ENCODE measurements at places on chromosomes 5 and 9.

DNA sequence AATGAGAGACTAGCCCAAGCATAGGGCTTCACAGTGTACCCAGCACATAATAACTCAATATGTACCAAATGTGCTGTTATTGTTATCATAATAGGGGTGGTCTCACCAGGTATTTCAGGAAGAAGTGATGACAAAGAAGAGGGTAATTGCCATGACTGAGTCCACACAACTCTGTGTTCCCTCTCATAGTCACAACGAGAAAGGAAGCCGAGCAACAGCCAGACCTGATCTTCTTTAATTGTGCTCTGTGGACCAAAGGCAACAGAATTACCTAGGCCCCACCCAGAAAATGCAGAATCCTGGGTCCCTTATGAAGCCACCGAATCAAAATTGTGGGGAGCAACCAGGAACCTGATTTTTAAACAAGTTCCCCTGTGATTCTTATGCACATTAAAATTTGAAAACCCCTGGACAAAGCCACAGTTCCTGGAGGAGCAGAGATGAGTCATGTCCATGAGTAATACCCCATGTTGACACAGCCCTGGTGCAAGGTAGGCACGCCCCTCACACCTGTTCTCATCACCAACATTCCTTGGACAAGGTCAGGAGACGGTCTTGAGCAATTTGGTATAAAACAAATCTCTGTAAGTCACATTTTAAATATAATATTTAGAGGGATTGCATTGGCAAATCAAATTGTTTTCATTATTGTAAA is 5.2 kb downstream of the FGF1 start:
- no peak for DNase-seq

DNA sequence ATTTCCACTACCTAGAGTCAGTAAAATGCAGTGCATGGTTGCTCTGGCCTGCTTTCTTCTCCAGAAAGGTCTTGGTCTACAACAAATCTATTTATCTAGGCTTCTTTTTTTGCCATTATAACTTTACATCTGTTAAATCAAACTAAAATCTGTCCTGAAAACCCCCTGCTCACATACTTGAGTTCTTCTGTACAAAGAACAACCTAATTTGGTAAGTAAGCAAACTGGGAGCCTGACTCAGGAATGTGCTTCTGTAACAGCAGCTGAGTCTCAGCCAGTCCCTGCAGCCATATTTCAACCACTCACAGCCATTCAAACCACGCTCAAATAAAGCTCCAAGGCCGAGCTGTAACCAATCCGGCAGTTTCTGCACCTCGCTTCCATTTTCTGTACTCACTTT is 95.8 kb downstream of the PLPP1 start:
- no peak for DNase-seq

DNA sequence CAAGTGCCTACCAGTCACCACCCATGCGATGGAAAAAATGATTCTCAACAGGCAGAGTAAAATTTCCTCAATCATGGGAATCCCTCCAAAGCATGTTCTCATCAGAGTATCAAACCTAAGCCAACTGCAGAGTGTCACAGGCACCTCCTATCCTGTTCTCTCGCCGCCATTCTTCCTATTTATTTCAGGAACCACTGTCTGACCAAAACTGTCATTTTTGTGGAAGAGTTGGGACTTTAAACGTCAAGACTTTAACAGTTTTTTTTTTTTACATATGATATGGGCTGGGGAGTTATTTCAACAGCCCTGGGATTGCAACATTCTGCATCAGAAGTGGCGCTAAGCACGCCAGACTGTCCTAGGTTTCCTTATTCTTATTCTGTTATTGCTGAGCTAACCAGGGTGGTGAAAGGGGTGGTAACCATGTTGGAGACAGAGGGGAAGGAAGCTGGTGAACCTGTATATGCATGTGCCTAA is 29.5 kb downstream of the PFDN1 start:
- DNase-seq = no peak

- DNase-seq = no peak
These were observed 503 bp downstream of the SEMA4D start for GRCh38 chr9:89497257-89497963.

DNA sequence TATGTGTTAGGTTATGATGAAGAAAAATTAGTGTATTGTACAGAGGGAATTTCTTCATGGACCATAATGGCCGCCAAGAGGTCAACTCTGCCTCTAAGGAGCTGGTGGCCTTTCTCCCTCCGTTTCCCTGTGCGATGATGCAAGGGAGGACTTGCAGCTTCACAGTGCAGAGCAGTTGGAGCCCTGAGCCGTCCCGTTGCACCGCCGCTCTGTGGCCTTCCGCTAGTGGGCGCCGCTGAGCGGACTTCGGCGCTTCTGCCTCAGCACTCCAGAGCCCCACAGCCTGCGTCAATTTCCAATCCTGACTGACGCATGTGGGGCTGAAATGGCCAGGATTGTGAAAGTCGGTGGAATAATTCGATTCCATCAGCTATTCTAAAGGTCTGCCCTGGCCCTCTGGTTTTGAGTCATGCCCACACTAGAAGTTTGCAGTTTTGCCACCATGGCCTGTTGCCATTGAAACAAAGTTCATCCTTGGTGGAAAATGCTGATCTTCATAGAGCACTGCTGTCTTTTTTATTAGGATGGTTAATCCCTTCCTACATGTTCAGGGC is 22.7 kb upstream of the LECT2 start:
- no peak for DNase-seq

DNA sequence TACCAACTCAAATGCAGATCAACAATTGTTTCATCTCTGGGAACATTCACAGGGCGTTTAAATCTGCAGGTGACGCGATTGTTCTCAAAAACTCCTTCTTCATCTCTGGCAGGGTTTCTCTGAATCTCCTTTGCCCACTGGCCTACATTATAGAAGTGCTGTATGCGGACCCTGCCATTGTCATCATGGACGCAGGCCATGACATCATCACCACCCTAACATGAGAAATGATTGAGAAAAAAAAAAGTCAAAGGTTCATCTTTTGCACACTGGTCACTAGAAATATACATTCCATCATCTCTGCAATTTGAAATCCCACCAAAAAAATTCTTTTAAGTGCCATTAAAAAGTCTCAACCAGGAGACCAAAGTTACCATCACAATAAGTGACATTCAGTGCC is 21.6 kb upstream of the TMEM245 start:
- DNase-seq = no peak

- no peak for DNase-seq
These were observed 348.0 kb upstream of the CDH18 start for GRCh38 chr5:20335978-20336377.

DNA sequence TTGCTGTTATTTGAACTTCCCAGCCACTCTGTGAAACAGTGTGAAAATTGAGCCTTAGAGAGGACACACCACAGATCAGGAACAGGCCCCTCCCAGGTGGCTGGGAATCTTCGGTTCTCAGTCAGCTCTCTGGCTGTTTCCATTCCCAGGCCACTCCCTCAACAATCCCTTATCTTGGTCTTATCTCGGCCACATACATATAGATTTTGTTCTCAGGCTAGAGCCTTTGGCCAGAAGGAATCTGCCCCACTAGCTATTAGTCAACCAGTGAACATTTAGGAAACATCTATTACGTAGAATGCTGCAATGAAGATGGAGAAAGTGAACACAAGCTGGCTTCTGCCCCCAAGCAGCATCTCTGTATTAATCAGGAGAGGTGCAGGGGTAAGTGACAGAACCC is 21.0 kb upstream of the WWC1 start:
- DNase-seq = no peak

- DNase-seq = no peak
These were observed 63.9 kb downstream of the SERINC5 start for GRCh38 chr5:80191991-80192398.

DNA sequence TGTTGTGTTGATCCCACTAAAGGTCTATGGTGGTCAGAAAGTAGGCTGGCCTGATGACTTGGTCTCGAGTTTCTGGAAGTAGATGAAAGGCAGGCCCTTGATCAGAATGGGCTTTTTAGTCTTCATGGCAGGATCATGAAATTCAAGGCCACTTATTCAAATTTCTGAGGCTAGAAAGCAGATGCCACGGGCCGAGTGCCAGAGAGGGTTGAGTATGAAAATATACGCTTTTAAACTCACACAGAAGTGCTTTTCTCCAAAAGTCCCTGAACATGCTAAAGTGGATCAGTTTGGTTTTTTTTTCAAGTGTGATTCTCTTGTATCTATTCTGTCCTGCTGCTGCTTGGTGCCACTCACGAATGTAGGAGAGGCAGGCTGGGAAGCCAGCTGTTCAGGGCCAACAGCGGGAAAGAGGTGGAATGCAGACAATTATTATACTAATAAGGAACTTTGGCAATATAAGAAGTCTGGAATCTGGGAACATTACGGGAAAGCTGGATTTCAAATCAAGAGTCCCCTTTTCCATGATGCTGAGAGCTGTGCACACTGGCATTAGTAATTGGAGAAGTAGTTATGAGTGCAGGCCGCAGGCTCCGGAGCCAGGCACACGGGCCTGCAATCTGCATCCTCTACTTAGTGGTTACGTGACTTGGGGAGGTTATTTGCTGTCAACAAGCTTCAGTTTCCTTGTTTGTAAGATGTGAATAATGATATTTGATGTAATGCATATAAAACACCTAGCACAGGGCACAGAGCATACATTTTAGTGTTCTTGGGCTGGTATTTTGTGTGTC is 95.8 kb downstream of the LMNB1 start:
- no peak for DNase-seq

GRCh38 chr5:152701305-152701949 is 296.3 kb upstream of the NMUR2 start:
- no peak for DNase-seq

DNA sequence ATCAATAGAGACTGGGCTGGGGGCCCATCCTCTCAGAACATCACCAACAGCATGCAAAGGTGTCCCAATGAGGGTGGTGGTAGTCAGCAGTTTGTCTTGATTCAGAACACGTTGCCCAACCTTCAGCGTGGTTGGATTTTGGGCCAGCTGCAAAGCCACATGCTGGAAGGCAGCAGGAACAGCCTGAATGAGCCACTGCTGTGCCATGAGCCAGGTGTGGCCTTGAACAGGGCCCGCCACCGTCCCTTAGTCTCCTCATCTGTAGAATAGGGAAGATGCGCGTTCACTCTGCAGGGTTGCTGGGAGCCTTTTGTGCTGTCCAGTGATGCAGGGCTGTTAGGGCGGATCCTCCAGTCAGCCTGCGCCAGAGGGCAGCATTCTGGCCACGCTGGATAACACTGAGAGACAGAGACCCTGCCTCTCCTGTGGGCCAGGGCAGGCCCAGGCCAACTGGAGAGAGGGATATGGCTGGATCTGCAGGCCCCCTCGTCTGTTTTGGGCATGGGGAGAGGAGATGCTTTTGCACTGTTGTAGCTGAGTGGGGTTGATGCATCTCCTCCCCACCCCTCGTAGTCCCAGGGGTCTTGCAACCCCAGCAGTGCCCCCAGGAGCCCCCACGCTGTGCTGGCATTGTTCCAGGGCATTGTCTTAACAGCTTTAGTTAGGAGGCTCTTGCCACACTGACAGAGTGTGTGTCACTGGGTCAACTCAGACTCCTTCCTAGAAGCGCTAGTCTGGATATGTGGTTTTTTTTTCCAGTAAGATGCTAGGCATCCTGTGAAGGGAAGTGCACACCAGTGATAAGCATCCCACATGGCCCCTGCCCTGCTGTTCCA is 42.1 kb downstream of the SLC46A2 start:
- no peak for DNase-seq

- no peak for DNase-seq
These were observed 54.8 kb upstream of the COL15A1 start for GRCh38 chr9:98888801-98889421.

GRCh38 chr9:113617550-113617949 is 154.0 kb downstream of the RGS3 start:
- DNase-seq = no peak

DNA sequence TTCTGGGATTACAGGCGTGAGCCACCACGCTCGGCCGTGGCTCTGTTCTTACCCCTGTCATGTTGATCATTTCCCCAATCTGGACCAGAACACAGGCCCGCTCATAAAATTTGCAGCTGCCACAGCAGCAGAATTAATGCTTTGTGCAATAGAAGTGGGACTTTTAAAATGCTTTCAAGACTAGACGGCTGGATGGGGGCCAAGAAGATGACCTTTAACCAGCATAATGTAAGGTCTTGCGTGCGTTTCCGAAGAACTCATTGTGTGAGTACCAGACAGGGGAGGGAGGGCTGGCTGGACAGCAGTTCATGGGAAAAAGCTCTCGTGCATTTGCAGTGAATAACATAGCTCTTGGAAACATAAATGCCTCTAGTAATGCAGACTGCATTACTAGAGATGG is 3.5 kb upstream of the WDR38 start:
- no peak for DNase-seq

- no peak for DNase-seq
These were observed 10.9 kb upstream of the TMEM161B start for GRCh38 chr5:88279584-88279983.

- no peak for DNase-seq
These were observed 42.1 kb upstream of the ZNF622 start for GRCh38 chr5:16507716-16508115.

DNA sequence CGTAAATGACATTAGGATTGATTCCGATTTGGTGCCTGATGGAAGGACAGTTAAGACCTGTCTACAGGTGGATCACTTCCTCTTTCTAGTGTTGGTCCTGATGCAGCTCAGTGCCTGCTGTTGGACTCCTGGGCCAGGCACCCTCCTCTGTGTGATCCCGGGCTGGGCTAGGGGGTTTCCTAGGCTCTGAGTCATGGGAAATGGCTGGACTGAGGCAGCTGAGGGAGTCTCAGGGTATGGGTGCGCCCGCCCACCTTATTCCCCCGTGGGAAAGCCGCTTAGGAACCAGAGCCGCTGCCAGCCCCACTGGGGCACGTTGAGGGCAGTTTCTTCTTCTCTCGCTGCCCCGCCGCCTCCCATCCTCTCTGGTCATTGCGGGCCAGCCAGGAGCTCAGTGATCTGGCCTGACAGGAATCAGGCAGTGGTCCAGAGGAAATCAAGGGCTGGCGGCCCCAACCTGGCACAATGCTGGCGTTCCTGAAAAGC is 12.9 kb downstream of the TCF7 start:
- DNase-seq = no peak

GRCh38 chr5:80389580-80389979 is 18.3 kb upstream of the ZFYVE16 start:
- DNase-seq = no peak

- no peak for DNase-seq
These were observed 7.0 kb upstream of the LHX2 start for GRCh38 chr9:124004593-124004992.

- DNase-seq = peak; percentile 14
These were observed 265.5 kb upstream of the ADAMTSL1 start for GRCh38 chr9:18208166-18209059.

- no peak for DNase-seq
These were observed 13.1 kb downstream of the DIAPH1 start for GRCh38 chr5:141605523-141606277.

- DNase-seq = no peak
These were observed 11.7 kb upstream of the STING1 start for GRCh38 chr5:139494256-139494655.

All from NCI-H1105 (cell line).